Activated CD4-positive, alpha-beta T cell treated with anti-CD3 and anti-CD28 coated beads, Interleukin-2, amount 50 U/mL, for 24 hours (primary cell): ENCODE measurements at places on chromosomes 7 and 10.

GRCh38 chr10:98446151-98446660 lies 529 bp downstream of the HPS1 start:
- DNase-seq, result no peak

DNA sequence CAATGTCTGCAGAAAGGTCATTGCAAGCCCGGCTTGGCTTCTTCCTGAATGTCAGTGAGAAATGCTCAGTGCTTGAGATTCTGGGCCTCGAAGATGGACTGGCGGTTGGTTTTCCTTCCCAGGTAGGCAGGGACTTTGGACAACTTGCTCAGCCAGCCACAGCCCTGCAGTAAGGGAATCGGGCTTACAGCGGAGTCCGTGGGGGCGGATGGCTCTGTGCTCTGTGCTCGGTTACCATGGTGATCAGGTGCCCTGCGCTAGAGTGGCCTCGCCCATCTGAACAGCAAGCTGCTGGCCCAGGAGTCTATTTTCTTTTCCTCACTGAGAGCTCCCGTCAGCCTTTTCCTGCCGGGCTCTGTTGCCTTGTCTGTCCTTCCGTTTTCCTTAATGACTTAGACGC lies 77.8 kb upstream of the SH2B2 start:
- DNase-seq, result no peak

GRCh38 chr10:61299841-61300240 lies 153.3 kb downstream of the TMEM26 start:
- no peak for DNase-seq

GRCh38 chr10:31830887-31831286 lies 97.7 kb downstream of the ARHGAP12 start:
- no peak for DNase-seq

DNA sequence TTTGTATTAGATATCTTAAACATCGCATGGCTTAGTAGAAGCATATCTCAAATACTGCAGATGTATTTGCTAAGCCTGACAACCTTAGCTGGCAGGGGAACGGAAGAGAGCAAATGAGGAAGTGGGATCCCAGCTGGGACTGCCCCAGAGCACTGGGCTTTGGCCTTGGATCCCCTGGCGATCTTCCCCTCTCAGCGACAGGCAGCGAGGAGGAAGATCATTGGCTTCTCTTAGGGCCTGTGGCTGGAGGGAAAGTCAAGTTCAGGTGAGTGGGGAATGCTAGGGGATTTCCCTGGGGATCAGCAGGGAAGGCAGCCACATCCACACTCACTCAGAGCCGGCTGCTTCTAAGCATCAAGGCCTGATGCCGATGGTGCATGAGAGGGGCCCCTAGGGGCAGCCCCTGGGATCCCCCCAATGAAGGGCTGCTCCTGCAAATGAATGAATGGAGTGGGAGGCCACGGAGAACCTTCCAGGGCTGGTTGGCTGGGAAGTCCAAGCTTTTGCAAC lies 42.0 kb downstream of the LYZL2 start:
- no peak for DNase-seq

DNA sequence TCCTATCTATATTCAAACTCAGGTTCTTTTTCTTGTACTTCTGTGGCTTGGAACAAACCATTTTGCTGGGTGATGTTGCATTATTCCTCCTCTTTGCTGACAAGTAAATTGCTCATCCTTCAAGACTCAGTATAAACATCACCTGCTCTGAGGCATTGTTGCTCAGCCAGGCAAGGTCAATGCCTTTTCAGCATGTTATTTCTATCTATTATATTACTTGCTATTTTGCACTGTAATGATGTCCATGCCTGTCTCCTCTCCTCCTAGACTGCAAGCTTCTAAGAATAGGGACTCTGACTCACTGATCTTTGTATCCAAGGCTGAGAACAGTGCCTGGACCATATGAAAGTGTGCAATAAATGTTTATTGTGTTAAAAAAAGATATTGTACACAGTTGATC lies 293.8 kb downstream of the RNLS start:
- DNase-seq, result no peak

GRCh38 chr10:118732245-118733165 lies 22.3 kb downstream of the CACUL1 start:
- no peak for DNase-seq

- no peak for DNase-seq
Measured at GRCh38 chr7:10734595-10734994, 239.1 kb upstream of the PHF14 start.

- no peak for DNase-seq
Measured at GRCh38 chr7:128938544-128939074, 882 bp downstream of the IRF5 start.

DNA sequence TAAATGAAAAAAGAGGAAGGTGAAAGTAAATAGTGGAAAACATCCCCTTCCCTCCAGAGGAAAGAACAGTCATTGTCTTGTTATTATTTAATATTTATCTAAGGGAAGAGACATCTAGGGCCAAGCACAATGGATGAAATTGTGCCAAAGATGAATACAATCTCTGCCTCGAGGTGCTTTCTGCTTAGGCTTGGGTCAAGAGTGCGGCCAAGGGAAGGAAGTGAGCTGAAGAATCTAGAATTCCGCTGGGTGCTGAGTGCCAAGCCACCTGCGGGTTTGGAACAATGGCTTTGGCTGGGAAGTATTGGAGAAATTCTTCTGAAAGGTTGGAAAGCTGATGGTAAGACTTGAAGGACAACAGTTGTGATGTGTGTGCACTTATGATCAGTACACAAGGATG lies 531.3 kb upstream of the FZD8 start:
- no peak for DNase-seq
